ENCODE measurements at places on chromosomes 2 and 18. TPM values are rescaled to one million over a fixed set of nuclear protein-coding genes. Genes with fewer than 3 reads are reported as not detected.

DNA sequence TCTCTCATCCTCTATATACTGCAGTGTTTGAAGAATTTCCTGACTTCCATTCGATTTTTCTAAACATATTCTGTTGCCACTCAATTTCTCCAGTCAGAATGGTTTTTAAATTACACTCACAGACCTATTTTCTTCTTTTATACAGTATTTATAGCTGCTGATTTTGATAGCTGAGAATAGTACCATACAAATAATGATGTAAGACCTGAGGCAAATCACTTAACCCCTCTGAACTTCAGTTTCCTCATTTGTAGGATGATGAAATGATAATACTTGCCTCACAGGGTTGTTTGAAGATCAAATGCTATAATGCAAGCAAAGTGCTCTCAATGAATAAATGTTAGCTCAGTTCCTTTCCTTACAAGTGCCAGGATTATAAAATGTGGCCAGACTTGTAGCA is 241.8 kb downstream of the CPS1 start:
- no peak for DNase-seq

The KYNU gene
- total RNA-seq: 1.1 TPM

GRCh38 chr2:5521461-5521860 is 170.7 kb upstream of the SOX11 start:
- DNase-seq: no peak

- no peak for DNase-seq
These were observed 807.2 kb downstream of the LRP1B start for GRCh38 chr2:141323571-141323970.

- no peak for DNase-seq
These were observed 73.9 kb upstream of the TWSG1 start for GRCh38 chr18:9260388-9261380.

- no peak for DNase-seq
These were observed 1004.1 kb upstream of the NRXN1 start for GRCh38 chr2:52036024-52036423.

DNA sequence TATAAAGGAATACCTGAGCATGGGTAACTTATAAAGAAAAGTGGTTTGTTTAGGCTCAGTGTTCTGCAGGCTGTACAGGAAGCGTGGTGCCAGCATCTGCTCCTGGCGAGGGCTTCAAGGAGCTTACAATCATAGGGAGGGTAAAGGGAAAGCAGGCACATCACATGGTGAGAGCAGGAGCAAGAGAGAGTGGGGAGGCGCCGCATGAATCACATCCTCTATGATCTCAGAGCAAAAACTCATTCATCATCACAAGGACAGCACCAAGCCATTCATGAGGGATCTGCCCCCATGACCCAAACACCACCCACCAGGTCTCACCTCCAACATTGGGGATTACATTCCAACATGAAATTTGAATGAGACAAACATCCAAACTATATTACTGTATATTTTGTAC is 32.5 kb downstream of the R3HDM1 start:
- no peak for DNase-seq

GRCh38 chr2:60867007-60867406 is 14.4 kb upstream of the REL start:
- no peak for DNase-seq

GRCh38 chr18:31819106-31819924 is 58.6 kb upstream of the SLC25A52 start:
- DNase-seq: no peak

DNA sequence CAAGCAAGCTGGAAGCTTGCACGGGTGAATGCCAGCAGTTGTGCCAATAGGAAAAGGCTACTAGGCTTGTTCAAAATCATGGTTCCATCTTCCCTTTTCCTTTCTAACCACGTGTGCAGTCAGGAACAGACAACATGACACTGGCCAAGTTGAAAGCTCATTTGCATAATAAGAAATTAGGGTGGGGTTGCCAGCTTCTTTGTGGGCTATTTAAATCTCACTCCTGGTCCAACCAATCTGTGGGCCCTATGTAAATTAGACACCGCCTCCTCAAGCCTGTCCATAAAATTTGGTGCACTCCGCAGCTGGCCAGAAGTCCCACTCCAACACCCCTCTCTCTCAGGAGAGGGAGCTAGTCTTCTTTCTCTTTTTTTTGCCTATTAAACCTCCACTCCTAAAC is 1948.4 kb upstream of the PIK3C3 start:
- no peak for DNase-seq
